ENCODE measurements at places on chromosomes 6 and 20.

DNA sequence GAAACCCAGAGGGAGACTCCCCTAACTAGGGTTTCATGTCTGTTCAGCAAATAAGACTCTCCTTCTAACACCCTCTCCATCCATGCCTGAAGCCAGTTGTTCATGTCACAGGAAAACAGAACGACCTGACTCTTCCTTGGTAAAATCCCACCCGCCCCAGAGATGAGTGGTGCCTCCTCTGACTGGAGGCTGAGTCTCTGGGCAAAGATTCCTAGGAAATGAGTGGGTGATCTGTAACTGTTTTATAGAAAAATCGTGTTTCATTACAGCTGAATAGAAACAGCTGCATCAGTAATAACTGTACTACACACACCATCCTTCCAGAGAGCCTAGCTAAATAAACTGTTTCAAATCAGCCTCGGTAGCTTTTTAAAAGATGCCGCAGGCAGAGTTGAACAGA, 37.4 kb upstream of the MRPS10 start:
- DNase-seq, result peak; percentile 33

GRCh38 chr6:157552820-157553485, 172.0 kb downstream of the ZDHHC14 start:
- DNase-seq, result no peak

GRCh38 chr20:19253916-19254820, 41.7 kb downstream of the SLC24A3 start:
- DNase-seq, result peak; percentile 74

- DNase-seq, result no peak
These were observed 3.9 kb downstream of the HLA-DQA1 start for GRCh38 chr6:32641122-32641521.

GRCh38 chr6:104789770-104790190, 69.9 kb downstream of the HACE1 start:
- DNase-seq, result peak; percentile 46
